ENCODE measurements at places on chromosomes 12 and 14.

DNA sequence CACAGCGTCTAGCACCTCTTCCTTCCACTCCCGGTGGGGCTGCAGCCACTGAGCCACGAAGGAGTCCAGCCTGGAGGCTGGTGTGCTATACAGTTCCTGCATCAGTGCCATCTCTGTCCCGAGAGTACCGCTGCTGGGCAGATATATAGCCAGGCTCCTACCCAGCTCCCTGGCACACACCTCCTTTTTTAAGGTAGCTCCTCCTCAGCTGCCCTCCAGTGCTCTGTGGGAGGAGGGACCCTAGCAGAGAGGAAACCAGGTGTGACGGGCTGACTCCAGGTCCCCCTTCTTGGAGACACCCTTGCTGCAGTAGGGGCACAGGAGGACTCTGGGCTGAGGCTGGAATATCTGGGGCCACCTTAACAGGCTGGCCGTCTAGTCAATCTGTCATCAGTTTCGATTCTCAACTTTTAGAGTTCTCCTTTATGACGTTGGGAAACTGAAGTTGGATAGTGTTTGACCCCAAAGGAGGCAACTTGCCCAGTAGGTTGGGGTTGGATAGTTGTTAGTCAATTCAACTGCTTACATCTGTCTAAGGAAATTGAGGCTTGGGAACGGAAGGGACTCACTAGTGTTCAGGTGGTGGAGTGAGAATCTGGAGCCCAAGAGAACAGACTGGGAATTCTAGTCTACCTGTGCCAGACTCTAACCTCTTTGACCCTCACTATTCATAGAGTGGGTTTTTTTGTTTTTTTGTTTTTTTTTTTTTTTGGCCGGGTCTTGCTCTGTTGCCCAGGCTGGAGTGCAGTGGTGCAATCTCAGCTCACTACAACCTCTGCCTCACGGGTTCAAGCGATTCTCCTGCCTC, at the start of gene OASL:
Gene OASL (minus strand): TSS at position 386 of the 808 bp plus-strand sequence. CDS start 275 bp downstream, at position 111.
- peak; percentile 55 for DNase-seq

DNA sequence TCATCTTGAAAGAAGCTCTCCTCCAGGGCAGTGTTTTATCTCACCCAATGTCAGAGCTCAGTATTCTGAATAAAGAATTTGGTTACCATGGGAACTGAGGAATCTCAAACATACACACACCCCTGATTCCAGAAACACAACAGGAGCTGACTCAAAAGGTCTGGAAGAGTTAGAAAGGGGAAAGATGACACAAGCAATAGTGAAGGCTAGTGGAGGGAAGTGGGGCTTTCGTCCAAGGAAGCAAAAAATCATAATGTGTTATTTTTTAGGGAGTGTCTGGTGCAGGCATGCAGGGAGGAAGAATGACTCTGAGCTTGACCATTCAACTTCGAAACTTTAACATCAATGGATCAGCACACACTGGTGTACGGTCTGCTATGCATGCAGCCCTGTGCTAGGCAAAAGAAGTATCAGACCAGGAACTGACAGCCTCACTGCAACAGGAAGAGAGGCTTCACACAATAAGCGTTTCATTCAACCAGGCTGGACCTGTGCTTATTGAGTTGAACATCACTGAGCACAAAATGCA, 20.3 kb downstream of the HEBP1 start:
- no peak for DNase-seq

DNA sequence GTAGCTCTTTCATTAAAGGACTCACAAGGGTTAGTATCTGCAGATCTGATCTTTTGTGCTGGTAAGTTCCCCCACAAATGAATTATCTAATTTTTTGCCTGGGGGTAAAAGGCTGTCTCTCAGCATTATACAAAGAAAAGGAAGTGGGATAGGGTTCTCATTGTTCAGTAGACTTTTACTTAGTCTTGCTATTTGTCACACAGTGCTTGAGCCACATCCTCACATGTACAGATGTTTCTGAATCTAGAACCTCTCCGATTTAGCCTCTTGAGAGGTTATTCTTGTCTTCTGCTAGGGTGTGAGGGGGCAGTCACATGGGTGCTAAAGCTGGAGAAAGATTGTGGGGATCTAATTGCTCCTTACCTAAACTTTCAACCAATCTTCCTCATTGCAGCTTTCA, 93.0 kb downstream of the SLC41A2 start:
- no peak for DNase-seq

- DNase-seq = peak; percentile 8
These were observed 19.9 kb downstream of the EIF2B2 start for GRCh38 chr14:75022655-75023054.

All from activated naive CD4-positive, alpha-beta T cell treated with anti-CD3 and anti-CD28 coated beads for 36 hours (primary cell).